ENCODE measurements at places on chromosomes 1 and 21.

- DNase-seq, result no peak
Observed at GRCh38 chr1:21775550-21775914, 7.4 kb downstream of the USP48 start.

DNA sequence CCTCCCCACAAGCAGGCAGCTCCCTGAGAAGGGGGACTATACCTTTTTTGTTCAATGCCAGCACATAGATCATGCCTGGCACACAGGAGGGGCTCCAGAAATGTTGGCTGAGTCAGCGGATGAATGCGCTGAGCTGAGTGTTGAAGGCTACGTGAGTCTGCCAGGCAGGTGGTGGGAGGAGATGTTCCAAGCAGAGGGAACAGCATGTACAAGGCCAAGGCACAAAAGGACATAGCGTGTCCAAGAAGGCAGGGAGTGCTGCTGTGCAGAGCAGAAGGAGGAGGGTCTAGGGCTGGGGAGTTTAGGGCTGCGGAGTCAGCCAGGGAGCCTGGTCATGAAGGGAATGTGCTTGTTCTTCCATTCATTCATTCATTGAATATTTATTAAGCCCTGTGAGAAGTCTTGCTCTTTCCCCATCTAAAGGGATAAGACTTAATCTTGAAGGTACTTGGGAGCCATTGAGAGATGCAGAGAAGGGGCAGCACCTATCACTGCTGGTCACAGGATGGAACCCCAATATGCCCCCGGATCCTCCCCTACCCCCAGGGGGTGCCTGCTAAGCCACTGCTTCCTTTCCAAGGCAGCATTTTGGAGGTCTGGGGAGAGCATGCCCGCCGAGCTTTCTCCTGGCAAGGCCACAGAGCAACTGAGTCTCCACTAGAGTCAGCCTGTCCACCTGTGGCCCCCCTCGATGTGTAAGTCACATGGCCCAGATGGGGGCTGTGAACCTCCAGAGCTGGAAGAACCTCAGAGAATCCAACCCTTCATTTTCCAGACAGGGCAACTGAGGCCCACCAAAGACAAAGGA is 31.2 kb upstream of the LAPTM5 start:
- no peak for DNase-seq

- no peak for DNase-seq
Observed at GRCh38 chr1:40711465-40712404, 20.2 kb downstream of the NFYC start.

- DNase-seq, result no peak
Observed at GRCh38 chr21:31710586-31710985, 21.3 kb downstream of the SCAF4 start.

- DNase-seq, result no peak
Observed at GRCh38 chr1:178739285-178740045, 14.4 kb downstream of the RALGPS2 start.

DNA sequence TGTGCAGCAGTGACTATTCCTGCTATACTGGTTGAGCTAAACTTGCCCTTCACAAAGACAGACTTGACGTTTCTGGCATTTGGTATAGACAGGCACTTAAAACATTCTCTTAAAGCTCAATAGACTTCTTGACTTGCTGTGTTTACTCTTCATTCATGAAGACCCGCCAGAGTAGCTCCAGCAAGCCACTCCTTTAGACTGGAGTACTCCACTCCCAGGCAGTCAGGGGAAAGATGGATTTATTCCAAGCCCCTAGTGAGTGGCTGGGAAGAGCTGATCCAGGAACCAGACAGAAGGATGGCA is 70.7 kb downstream of the EVA1C start:
- no peak for DNase-seq

- peak; percentile 19 for DNase-seq
Observed at GRCh38 chr1:154863315-154864174, 6.5 kb downstream of the KCNN3 start.

DNA sequence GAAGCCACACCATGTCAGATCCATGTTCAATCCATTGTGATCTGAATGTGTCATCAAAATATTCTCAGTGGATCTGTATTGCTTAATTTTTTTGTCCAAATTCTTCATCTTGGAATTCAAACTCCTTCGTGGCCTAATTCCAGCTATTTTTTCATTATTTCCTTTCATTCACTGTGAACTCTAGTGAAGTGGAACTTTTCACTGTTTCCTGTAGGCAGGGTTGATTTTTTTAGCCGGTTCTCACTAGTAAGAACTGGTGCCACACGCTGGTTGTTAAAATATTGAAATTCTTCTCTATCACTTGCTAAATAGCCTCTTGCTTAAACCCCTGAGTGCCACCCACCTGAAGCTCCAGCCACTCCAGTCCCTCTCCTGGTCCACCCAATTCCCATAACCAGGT is 7.6 kb upstream of the S100A11 start:
- no peak for DNase-seq

DNA sequence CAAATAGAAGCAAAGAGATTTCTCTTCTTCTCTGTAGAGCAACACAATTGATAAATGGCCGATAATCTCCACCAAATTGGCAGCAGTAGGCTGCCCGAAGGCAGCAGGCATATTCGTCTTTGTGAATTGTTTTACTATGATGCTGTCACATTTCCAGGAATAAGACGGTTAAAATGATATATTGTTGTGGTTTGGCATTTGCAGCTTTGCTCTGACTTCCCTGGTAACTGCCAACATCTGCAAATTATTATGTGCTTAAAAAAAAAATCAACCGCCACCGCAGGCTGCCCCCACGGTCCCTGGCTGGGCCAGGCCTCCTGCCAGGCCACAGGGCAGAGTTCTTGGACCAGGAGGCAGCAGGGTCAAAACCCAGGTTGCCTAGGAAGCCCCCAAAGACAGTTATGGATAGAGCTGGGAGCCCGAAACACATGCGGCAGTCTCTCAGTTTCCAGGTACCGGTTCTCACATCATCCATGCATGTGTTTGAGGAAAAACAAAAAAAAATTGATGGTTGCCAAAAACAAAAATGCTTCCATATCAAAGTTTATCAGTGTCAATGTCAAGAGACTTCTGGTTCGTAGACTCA is 179.3 kb downstream of the ETS2 start:
- no peak for DNase-seq

- no peak for DNase-seq
Observed at GRCh38 chr1:156627313-156627880, 8.2 kb downstream of the HAPLN2 start.

DNA sequence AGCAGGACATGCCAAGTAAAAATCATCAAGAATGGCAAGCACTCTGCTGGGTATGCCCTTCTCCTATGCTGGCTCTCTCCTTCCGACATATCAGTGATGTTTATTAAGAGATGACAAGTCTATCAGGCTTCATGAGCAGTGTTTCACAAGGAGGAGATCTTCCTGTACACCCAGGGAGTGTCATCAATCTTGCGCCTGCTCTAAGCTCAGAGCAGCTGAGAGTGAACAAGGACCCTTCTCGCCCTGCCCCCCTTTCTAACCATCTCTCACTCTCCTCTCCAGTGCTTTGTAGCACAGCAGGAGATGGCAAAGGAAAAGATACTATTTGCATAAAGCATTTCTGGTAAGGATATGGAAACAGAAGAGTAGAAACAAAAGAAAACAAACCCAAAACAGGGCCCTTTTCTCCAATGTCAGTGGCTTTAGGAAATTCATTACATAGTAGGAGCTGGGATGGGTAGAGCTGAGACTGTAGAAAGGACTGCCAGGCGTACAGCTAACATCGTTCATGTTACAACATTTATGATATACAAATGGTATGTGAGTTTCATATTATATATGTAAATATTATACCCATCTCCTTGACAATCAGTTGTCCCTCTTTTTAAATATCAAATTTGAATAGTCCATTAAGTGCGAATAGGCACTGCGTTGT is 201.7 kb downstream of the NUF2 start:
- no peak for DNase-seq

DNA sequence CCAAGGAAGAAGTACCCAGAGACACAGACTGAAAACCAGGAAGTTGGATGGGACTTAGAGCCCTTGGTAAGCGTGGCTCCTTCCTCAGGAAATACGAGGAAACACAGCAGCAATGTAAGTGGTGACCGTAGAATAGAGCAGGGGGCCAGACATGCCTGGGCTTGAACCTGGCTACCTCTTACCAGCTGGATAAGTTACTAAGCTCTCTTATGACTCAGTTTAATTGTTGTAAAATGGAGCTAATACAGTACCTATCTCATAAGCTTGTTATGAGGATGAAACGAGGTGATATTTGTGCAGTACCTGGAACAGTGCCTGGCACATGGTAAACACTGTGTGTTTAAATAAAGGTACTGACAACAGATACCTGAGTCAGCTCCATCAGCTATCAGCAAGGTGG is 19.2 kb downstream of the EBNA1BP2 start:
- DNase-seq, result no peak

DNA sequence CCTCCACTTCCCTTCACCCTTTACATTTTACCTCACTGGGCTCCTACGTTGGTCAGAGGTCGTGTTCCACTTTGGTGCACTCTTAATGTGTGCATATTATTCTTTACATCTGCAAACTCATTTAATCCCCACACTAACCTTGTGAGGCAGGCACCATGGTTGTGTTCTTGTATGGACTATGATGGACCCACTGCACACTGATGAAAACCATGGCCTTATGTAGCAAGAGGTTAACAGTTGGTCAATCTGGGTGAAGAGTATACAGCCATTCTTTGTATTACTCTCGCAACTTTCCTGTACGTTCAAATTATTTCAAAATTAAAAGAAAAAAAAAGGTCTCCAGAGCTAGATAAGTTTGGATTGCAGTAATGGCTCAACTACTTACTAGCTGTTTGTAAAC is 78.5 kb downstream of the RUNX1 start:
- DNase-seq, result no peak

DNA sequence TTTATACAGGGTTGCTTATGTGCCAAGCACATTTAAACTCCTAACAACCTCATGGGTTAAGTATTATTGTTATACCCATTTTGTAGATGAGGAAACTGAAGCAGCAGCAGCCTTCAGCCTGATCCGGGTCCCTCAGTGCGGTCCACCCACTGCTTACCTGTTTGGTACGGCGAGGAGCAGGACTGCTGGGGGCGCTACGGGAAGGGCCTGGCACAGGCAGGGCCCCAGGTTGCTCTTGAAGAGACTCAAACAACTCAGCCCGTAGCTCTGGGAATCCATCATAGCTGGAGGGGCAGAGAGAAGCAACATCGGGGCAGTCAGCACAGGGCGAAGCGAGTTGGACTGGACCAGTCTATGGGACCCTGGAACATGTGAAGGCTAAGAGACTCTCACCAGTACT is 9.2 kb downstream of the DENND4B start:
- no peak for DNase-seq

DNA sequence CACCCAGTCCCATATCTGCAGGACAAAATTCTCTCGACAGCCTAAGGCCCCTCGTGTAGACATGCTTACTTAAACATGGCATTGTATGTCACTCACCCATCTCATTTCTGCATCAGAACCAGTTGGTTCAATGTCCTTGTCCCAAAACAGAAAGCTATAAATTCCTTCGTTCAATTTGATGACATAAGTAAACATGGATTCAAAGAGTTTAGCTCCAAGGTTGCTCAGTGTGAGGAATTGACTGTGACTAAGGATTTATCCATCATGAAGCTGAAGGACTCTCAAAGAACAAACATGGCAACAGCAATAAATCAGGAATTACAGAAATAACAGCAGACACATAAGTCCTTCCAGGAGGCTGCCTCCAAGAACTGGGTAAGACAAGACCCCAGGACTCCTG is 237.2 kb downstream of the TOMM20 start:
- DNase-seq, result no peak
